ENCODE measurements at places on chromosomes 1 and 21. TPM values are rescaled to one million over a fixed set of nuclear protein-coding genes. Genes with fewer than 3 reads are reported as not detected.

Gene PPIE
- 43.7 TPM for total RNA-seq

Gene OXCT2
- 0.35 TPM for total RNA-seq

Gene SERPINC1
- total RNA-seq, result not detected

Gene MAEL
- not detected for total RNA-seq

Gene PLA2G2C
- not detected for total RNA-seq

Gene L1TD1
- not detected for total RNA-seq
